Activated CD8-positive, alpha-beta memory T cell treated with anti-CD3 and anti-CD28 coated beads for 1 hour (primary cell): ENCODE measurements at places on chromosomes 16 and 17.

DNA sequence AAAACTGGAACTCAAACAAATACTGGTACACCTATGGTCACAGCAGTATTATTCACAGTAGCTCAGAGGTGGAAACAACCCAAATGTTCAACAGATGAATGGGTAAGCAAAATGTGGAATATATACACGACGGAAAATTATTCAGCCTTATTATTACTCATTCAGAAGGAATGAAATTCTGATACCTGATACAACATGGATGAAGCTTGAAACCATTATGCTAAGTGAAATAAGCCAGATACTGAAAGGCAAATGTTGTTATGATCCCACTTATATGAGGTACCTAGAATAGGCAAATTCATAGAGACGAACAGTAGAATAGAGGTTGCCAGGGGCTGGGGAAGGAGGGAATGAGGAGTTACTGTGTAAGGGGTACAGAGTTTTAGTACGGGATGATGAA is 27.1 kb upstream of the MYLK3 start:
- no peak for DNase-seq

- DNase-seq: no peak
Measured at GRCh38 chr16:63289834-63290460, 1253.7 kb upstream of the CDH8 start.

- no peak for DNase-seq
Measured at GRCh38 chr16:20359997-20360396, 7.5 kb upstream of the UMOD start.

- DNase-seq: no peak
Measured at GRCh38 chr17:21474815-21475214, 98.7 kb downstream of the KCNJ12 start.

DNA sequence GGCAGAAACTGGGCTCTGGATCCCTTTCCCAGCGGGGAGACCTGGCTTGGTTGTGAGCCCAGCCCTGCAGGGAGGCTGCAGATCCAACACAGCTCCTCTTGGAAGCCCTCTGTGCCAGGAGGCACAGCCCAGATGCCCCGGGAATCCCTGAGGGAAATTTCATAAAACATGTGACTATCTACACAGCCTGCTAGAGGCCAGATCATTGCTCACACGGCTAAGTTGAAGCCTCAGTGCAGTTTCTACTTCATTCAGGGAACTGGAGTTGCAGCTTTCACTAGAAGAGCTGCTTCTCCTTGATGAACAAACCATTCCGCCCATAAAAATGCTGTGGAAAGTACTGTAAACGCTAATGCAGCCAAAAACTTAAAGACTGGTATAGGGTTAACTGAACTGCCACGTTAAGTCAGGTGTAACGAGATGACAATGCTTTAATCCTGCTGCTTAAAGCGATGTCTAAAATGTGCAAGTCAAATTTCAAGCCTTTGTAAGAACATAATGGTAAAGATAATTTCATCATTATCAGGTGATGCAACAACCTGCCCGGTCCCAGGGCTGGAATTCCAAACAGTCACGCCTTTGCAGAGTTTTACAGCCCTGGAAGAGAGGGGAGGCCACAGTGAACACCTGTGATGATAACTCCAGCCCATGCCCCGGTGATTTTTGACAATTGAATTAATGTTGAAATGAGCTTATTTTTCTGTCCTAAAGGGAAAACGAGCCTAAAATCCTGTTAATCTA is 172.5 kb downstream of the ZFHX3 start:
- no peak for DNase-seq

DNA sequence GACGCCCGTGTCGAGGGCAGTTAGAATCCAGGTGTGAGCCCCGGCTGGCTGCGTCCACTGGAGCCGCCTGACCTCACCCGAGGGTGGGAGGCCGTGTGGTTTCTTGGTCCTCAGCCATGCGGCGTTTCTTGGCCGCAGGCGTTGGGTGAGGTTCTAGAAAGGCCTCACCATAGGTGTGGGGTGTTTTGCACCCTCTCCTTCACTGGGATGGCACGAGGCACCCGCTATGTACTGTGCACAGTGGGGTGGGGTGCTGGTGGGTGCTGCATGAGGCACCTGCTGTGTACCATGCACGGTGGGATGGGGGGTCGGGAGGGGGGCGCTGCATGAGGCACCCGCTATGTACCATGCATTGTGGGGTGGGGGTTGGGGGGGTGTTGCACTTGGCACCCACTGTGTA is 169.6 kb downstream of the BANP start:
- DNase-seq: no peak

DNA sequence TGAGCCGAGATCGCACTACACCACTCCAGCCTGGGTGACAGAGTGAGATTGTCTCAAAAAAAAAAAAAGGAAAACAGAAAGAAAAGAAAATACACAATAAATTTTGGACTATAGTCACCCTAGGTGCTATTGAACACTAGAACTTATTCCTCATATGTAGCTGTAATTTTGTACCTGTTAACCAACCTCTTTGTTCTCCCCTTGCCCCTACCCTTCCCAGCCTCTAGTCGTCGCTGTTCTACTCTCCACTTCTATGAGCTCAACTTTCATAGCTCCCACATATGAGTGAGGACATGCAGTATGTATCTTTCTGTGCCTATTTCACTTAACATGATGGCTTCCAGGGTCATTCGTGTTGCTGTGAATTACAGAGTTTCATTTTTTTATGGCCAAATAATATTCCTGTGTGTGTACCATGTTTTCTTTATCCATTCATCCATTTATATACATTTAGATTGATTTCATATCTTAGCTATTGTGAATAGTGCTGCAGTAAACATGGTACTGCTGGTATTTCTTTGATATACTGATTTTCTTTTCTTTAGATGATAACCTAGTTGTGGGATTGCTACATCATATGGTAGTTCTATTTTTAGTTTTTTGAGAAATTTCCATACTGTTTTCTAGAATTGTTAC is 28.3 kb downstream of the VPS35L start:
- DNase-seq: no peak

DNA sequence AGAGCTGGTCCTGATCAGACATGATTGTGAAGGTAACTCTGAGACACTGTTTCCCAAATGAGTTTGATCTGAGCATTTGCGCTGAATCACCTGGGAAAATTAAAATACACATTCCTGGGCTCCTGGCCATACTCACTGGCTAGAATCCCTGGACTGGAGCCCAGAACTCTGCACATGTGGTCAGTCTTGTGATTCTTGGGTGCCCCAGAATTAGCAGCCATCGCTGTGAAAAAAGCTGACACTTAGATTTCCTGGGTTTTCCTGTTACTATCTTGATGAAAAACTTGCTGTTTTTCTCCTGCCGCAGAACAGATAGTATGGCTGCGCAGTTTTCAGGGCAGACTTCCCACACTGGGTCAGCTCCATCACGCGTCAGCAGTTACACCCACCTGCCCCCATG is 24.6 kb downstream of the NECAB2 start:
- DNase-seq: no peak

DNA sequence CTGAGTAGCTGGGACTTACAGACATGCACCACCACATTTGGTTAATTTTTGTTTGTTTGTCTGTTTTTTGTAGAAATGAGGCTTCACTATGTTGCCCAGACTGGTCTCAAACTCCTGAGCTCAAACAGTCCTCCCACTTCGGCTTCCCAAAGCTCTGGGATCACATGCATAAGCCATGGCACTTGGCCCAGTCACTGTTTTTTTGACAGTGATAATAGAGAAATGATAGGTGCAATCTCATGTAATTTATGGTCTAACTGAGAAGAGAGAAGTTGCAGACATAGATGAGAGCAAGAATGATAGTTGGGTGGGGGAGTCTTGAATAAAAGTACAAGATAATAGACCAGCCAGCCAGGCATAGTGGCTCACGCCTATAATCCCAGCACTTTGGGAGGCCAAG is 89.7 kb upstream of the TNRC6A start:
- no peak for DNase-seq

DNA sequence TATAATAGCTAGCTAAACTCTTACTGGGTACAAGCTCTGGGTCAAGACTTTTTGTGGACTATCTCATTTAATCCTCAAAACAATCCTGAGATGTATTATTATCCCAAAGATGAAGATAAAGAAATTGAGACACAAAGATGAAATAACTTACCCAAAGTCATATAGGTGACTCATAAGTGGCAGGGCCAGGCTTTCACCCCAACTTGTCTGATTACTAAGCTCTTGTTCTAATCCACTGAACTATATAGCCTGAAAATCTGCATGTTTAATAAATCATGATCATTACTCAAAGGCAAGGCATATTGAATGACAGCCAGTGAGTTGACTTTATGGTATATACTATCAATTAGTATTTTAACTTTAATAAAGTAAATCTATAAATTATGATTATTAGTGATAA is 77.4 kb downstream of the SKAP1 start:
- no peak for DNase-seq

- DNase-seq: no peak
Measured at GRCh38 chr16:22191532-22192260, 14.4 kb upstream of the EEF2K start.

DNA sequence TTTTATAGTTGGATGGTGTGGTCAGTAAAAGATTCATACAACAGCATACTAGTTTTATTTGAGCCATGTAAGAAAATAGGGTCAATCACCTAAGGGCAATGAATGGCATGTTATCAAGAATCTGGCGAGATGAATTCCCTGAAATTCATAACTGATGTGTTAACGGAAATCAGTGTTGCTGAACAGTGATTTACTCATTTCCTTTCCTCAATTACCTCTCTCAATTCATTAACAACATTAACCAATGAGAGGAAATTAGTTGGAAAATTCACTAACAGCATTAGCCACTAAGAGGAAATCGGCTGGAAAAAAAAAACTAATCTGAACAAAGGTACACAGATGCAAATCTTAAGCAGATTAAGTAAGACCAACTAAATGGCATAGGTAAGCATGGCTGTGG is 6.3 kb downstream of the CMTR2 start:
- no peak for DNase-seq

DNA sequence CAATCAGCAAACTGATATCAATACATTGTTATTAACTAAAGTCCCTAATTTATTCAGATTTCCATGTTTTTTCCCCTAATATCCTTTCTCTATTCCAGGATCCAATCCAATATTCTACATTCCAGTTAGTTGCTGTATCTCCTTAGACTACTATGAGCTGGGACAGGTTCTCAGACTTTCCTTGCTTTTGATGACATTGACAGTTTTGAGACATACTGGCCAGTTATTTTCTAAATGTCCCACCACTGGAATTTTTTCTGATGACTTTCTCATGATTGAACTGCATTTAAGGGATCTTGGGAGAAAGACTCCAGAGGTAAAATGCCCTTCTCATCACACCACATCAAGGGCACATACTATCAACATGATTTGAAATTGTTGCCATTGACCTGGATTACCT is 177.1 kb upstream of the MAF start:
- no peak for DNase-seq

DNA sequence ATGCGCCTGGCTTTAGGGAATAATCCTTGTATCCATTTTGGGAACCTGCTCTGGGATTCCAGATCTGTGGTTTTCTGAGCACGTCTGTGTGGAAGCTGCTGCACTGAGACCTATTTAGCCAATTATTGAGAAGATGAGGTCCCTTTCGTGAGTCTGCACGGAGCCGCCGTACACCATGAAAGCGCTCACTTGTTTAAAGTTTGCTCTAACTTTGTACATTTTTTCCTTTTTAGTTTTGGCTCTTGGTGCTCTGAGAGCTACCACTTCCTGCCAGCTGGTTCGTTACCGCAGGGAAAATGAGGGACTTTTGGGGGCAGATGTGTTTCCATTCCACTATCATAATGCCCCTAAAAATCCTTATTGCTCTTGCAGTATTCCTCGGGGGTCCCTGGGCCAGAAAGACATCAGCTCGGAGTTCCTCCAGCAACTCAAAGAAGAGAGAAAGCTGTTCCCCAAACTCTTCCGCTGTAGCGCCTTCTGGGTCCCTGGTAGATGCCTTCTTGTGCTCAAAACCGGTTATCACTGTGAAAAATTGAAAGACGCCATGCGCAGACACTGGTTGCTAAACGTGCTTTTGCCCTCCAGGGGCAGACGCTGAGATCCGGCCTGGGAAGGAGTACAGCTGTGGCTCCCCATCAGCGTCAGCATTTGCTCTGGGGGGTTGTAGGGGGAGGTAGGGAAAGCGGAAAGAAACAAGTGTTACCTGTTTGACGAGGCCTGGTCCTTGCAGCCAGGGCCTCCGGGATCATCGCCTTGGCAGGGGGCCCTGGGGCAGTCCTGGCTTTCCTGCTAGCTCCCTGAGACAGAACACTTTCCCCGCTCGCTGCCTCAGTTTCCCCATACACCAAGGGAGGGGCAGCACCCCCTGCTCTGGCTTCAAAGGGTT is 238.1 kb downstream of the MRTFB start:
- DNase-seq: no peak

- DNase-seq: no peak
Measured at GRCh38 chr17:6366221-6366666, 68.7 kb downstream of the AIPL1 start.

GRCh38 chr16:80580109-80580832 is 39.5 kb downstream of the DYNLRB2 start:
- DNase-seq: peak; percentile 25

DNA sequence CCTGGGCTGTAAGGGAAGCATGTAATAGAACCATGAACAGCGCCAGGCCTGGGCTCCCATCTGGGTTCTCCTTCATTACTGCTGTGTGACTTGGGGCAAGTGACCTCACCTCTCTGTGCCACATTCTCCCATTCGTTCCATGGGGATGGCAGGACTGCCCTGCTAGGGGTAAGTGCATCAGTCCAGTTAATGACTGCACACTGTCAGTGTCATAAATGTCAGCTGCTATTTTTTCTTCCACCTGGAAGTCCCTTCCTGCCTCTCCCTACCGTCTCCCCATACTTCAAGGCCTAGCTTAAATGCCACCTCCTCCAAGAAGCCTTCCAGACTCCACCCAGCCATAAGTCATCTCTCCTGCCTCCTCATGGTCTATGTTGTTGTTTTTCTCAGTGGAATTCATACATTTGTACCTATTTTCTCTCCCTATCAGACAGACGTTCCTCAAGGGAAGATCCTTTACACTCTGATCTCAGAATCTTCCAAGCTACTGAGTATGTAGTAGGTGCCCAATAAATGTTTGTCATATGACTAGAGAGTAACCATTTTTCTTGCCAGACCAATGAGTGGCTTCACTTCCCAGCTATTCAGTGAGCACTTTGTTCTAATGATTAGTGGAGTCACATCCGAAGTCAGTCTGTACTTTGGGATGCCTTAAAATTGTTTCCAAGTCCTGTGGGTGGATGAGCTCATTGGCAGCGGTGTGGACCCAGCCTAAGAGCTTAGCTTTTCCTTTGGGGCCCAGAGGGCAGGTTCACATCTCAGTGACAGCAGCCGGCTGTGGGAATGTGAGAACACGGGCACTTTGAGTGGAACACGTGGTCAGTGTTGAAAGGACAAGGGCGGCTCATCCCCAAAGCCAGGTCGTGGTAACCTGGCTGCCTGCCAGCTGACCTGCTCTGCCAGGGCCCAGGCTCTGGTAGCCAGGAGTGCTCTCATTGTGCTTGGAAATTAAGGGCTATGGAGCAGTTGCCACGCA is 147.5 kb upstream of the GSE1 start:
- no peak for DNase-seq

DNA sequence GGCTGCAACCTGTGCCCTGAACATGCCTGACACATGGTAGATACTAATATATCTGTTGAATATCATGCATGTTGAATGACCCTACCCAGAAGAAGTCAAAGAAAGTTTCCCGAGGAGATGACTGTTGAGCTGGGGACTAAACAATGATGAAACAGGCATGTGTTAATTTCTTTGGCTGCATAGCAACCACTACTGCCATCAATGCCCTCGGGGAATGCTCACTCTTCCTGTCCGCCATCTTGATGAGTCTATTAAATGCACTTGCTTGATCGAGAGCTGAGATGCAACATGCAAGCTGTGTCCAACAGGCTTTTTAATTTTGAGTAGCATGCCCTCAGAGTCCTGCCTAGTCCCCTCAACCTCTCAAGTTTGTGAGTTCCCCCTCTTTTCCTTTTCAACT is 31.3 kb downstream of the GRIN2A start:
- DNase-seq: no peak
